CD4-positive, alpha-beta T cell treated with Interferon alpha-2 for 1 hour (primary cell): ENCODE measurements at places on chromosomes 7 and 10.
A peak's percentile ranks its signal among the peaks of the same experiment; 100 is the strongest.

GRCh38 chr10:43897765-43898419 is 249.2 kb upstream of the ZNF32 start:
- no peak for DNase-seq

DNA sequence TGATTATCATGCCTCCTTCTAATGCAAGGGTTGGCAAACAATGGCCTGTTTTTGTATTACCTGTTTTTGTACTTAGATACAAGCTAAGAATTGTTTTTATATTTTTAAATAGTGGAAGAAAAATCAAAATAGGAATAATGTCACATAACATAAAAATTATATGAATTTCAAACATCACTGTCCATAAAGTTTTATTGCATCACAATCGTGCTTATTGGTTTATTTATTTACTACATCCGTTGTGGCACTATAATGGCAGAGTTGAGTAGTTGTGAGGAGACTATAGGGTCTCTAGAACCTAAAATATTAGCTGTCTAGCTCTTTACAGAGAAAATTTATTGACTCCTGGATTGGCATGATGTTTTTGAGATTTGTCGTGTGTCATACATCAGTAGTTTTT is 4.1 kb downstream of the KIF20B start:
- DNase-seq: no peak

DNA sequence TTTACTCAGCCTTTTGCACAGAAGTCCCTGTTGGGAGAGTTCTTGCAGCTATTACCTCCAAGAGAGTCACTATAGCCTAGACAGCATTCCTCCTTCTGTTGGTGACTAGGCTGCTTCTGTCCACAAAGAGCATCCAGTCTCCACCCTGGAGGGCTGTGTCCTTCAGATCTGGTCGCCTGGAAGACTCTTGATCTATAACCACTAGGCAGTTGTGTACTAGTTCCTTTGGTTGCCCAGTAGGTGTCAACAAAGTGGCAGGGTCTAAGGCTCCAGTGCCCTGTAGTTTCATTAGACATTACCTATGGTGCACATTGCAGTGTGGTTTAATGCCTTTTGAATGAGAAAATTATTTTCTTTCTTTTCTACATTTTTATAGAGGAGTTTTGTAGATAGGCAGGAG is 11.3 kb upstream of the AKR1C2 start:
- no peak for DNase-seq

GRCh38 chr7:127628445-127628844 is 10.5 kb upstream of the PAX4 start:
- DNase-seq: no peak

- no peak for DNase-seq
Measured at GRCh38 chr7:131103997-131104396, 223.7 kb upstream of the MKLN1 start.

- DNase-seq: no peak
Measured at GRCh38 chr10:50992972-50993766, 81.1 kb upstream of the PRKG1 start.

GRCh38 chr7:148878317-148878716 is 5.8 kb downstream of the EZH2 start:
- DNase-seq: no peak

GRCh38 chr7:40621592-40621998 is 486.8 kb downstream of the SUGCT start:
- no peak for DNase-seq

DNA sequence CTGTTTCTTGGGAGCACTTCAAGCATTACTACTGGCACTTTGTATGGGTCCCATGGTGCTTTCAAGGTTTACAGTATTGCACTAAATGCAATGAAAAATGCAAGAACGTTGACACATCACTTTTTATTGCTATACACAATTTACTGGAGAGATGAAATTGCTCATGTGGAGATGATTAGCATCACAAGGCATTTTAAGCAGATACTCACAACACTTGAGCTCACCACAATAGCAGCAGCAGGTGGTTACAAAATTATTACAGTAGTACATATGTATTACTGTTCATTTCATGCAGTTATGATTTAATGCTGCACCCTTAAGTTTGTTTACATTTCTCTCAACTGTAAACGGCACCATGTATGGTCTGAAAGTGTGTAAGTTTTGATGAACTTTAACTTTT is 537.7 kb downstream of the GRM8 start:
- no peak for DNase-seq

GRCh38 chr10:122707535-122707934 is 7.9 kb upstream of the C10orf120 start:
- no peak for DNase-seq

GRCh38 chr10:37711617-37712488 is 145.6 kb downstream of the ZNF248 start:
- DNase-seq: no peak

GRCh38 chr10:12638103-12638502 is 288.8 kb downstream of the CAMK1D start:
- no peak for DNase-seq

GRCh38 chr10:42632564-42632963 is 5.8 kb downstream of the ZNF33B start:
- DNase-seq: no peak

- no peak for DNase-seq
Measured at GRCh38 chr10:77522268-77522809, 115.3 kb downstream of the KCNMA1 start.

GRCh38 chr10:68434657-68435056 is 27.6 kb upstream of the RUFY2 start:
- no peak for DNase-seq

GRCh38 chr7:935164-935873 is 19.2 kb downstream of the ADAP1 start:
- DNase-seq: no peak

DNA sequence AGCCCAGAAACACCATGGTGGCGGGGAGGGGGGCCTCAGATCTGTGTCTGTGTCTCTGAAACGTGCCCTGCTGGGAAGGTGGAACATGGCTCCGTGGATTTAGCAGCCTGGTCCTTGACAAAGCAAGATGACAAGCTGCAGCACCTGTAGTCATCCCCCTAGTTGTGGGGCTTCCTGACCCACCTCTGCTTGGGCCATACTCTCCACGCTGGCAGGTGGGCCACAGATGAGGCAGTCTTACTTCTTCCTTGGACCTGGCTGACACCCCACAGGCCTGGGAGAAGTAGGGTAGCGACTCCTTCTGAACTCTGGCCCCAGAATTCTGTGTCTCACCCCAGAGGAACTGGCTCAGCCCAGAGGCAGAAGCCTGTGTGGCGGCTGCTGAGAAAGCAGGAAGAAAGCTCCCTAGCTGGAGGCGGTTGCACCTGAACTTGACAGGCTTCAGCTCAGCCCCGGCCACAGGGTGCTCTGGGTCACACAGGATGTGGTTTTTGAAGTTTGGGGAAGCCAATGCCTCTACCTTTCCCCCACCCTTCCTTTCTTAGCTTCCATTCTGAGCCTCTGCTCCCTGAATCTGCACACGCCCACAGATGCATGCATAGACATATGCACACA is 113.9 kb downstream of the ABLIM1 start:
- DNase-seq: peak; percentile 77

GRCh38 chr7:94190599-94191061 is 186.5 kb upstream of the BET1 start:
- no peak for DNase-seq

GRCh38 chr10:124152139-124153022 is 59.0 kb upstream of the CHST15 start:
- no peak for DNase-seq

GRCh38 chr10:11014671-11015445 is 2.8 kb upstream of the CELF2 start:
- DNase-seq: no peak

DNA sequence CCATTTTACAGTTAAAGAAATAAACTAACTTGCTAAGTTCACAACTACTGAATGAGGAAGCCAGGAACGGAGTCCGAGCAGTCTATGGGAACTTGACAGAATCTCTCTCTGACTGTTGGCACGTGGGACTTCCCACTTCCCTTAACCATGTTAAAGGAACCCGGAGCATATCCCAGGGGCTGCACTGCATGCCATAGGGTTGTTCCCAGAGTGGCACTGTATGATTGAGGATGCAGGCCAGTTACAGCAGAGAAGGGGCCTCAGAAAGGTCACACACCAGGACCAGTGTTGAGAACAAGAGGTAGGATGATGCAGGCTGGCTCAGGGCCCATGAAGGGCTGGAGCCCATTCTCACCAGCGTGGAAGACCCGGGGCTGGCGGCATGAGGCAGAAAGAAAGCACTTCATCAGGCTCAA is 201.8 kb downstream of the NSUN6 start:
- no peak for DNase-seq

- peak; percentile 77 for DNase-seq
Measured at GRCh38 chr10:45464958-45465567, 91.0 kb downstream of the ALOX5 start.

GRCh38 chr10:59360605-59361405 is 1.5 kb downstream of the FAM13C start:
- DNase-seq: no peak

DNA sequence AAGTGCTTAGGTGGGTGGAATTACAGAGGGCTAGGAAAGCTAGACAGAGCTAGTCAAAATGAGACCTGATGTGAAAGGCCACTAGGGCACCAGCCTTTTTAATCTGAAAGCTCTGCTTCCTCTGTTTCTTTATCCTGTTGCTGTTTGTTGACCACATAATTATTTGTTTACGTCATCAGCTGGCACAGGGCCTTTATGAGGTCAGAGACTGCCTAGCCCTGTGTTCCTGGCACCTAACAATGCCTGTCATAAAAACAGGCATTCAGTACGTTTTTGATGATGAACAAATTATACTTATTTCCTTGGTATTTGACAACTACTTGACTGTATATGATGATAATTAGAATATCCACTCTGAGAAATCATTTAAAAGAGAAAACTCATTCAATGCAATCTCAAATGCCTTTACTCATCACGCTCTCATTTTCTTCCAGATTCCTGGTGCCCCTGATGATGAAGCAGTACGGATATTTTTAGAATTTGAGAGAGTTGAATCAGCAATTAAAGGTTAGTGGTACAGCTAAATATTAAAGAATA is 26.0 kb downstream of the RBM17 start:
- DNase-seq: no peak

DNA sequence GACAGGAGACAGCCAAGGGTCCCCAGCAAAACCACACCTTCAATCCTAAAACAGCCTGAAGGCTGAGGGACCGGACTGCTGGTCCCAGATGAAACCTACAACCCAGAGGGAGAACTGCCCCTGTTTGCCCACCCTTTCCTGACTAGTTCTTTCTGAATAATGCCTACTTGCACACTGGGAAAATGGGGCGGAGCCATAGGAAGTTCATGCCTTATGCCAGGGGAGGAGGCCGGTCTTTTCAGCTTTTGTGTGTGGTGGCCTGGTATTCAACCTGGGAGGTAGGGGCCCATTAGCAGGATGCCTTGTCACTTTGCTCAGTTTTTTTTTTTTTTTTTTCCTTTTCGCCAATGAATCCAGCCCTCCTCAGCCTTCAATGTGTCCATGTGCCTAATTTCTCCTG is 20.7 kb downstream of the TOMM7 start:
- DNase-seq: no peak

- DNase-seq: no peak
Measured at GRCh38 chr10:68135922-68136792, 26.9 kb downstream of the MYPN start.

DNA sequence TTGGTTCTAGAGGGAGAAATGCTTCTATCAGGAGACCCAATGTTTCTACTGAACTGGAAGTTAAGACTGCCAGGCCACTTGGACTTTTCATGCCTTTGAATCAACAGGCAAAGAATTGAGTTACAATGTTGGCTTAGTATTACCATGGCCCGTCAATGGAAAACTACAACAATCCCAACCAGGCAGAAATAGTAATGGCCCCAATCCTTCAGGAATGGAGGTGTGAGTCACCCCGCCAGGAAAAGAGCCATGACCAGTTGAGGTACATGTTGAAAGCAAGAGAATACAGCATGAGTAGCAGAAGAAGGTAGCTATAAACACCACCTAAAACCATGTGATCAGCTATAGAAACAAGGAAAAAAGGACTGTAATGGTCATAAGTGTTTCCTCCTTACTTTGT is 101.9 kb downstream of the DGKB start:
- no peak for DNase-seq

GRCh38 chr10:93512565-93512964 is 16.2 kb downstream of the CEP55 start:
- DNase-seq: no peak

- DNase-seq: no peak
Measured at GRCh38 chr10:112957640-112958092, 7.6 kb downstream of the TCF7L2 start.

GRCh38 chr7:94838717-94839116 is 68.7 kb upstream of the PPP1R9A start:
- DNase-seq: no peak
